ENCODE measurements at places on chromosomes 16 and 17. TPM values are rescaled to one million over a fixed set of nuclear protein-coding genes. Genes with fewer than 3 reads are reported as not detected.
A peak's percentile ranks its signal among the peaks of the same experiment; 100 is the strongest.

DNA sequence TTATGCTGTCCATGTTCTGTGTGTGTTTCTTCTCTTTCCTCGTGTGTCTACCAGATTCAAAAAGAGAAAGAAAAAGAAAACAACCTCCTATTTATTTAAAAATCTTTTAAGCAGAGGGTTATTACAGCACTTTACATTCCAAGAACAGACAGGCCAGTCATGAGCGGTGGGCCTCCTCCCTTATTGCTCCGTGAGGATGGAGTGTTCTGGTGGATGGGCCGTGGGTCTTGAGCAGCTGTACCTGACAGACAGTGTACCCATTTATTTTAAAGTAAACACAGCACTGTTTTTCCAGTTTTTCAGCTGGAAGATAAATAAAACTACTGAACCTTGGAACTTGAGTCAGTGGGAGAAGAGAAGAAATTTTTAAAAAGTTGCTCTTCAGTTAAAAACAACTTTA, 52.4 kb downstream of the WWP2 start:
- peaks cover 14% of the 10 kb centered on the region for H3K36me3 ChIP-seq
- DNase-seq, result no peak
- H3K27ac ChIP-seq, result no peak overlapping the region
- no peaks in the 10 kb centered on the region for H3K4me1 ChIP-seq

DNA sequence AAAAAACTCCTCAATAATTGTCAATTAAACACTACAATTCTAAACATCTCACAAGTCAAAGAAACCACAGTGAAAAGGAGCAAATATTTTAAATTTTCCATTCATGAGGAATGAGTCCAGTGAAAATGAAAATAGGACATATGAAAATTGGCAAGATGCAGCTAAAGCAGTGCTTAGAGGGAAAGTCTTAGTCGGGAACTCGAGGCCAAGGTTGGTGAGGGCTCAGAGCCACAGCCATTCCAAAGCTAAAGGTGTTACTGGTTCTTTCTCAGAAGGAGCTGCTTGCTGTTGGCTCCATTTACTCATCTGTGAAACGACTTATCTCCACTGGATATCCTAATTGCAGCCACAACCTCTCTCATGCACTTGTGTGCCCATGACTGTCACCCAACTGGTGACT, 6.5 kb downstream of the SLC38A8 start:
- peaks cover 3% of the 10 kb centered on the region for H3K27me3 ChIP-seq
- no peaks in the 10 kb centered on the region for H3K36me3 ChIP-seq
- no peak overlapping the region for H3K27ac ChIP-seq
- H3K4me1 ChIP-seq, result no peaks in the 10 kb centered on the region
- no peak for DNase-seq
- H3K4me3 ChIP-seq, result no peak overlapping the region

Gene KCNH6
- total RNA-seq, result not detected

DNA sequence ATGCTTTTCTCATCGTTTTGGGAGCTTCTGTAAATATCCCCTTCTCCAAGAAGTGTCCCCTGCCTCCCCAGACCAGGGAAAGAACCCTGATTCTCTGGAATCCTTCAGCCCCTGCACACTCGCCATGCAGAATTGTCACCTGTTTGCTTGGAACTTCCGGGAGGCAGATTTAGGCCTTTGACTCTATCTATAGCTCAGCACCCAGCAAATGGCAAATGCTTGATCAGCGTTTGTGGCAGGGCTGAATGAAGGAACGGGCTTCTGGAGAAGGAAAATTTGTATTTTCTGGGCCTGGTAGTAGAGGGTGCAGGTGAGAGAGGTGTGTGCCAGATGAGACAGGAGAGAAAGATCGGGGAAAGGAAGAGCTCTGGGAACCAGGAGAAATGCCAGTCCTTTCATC, 18.3 kb upstream of the CACNG4 start:
- no peaks in the 10 kb centered on the region for H3K36me3 ChIP-seq
- no peaks in the 10 kb centered on the region for H3K4me1 ChIP-seq
- H3K27me3 ChIP-seq, result peaks cover 50% of the 10 kb centered on the region
- DNase-seq, result no peak
- H3K27ac ChIP-seq, result no peak overlapping the region
- no peak overlapping the region for H3K4me3 ChIP-seq

- H3K4me1 ChIP-seq, result no peaks in the 10 kb centered on the region
- H3K4me3 ChIP-seq, result no peak overlapping the region
- H3K27me3 ChIP-seq, result no peaks in the 10 kb centered on the region
- DNase-seq, result no peak
- H3K27ac ChIP-seq, result peak overlapping the region; percentile 52
These were observed 13.7 kb downstream of the CAMKK1 start for GRCh38 chr17:3879186-3879585.

Gene ATP6V0C
- 117 TPM for total RNA-seq

GRCh38 chr17:76204277-76204676, 36.0 kb downstream of the RNF157 start:
- no peak for DNase-seq
- H3K4me3 ChIP-seq, result no peak overlapping the region
- H3K27ac ChIP-seq, result peak overlapping the region; percentile 34
- no peaks in the 10 kb centered on the region for H3K27me3 ChIP-seq

Gene SYNGR3
- total RNA-seq, result 26.3 TPM

- no peak for DNase-seq
- H3K27ac ChIP-seq, result no peak overlapping the region
- peaks cover 24% of the 10 kb centered on the region for H3K4me1 ChIP-seq
- H3K27me3 ChIP-seq, result no peaks in the 10 kb centered on the region
These were observed 2.7 kb downstream of the WWOX start for GRCh38 chr16:78102122-78102660.

DNA sequence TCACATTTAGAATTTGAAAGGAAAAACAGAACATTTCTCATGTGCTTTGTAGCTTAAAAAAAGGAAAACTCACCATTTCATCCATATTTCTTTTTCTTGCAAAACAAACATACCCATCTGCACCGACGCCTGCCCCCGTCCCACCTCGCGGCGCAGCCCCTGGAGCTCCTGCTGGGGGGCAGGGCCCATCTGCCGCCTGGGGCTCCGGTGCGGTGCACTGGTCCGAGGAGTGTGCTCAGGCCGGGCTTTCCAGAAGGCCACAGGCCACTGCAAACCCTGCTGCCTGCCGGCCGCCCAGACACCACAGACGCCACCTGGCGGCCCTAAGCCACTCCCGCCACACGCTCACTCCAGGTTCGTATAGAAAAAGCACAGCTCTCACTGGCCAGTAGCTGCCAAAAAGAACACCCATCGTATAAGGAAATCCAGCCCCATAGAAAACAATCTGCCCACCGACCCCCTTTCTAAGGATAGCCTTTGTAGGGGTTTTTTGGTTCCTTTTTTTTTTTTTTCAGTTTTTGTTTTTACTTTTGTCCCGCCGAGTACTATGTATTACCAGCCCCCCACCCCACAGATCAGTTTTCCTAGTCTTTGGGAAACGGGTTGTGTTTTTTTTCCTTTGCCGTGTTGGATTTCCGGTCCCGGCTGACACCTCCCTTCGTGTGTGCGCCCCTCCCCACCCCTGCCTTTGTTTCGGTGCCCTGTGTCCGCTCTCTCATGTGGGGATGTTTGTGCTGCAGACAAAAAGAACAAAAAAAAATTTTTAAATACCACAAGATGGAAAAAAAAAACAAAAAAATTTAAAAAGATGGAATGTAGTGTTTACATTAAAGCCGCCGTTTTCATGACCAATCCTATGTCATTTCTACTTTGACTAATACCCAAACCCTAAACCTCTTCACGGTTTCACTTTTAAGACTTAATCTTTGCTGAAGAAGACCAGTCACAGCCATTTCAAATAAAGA, 68.8 kb downstream of the AMFR start:
- no peaks in the 10 kb centered on the region for H3K36me3 ChIP-seq
- H3K27ac ChIP-seq, result peak overlapping the region; percentile 88
- DNase-seq, result peak; percentile 46
- peaks cover 38% of the 10 kb centered on the region for H3K4me1 ChIP-seq
- H3K27me3 ChIP-seq, result peaks cover 2% of the 10 kb centered on the region

- no peak for DNase-seq
- H3K4me1 ChIP-seq, result peaks cover 14% of the 10 kb centered on the region
- no peak overlapping the region for H3K27ac ChIP-seq
- no peak overlapping the region for H3K4me3 ChIP-seq
These were observed 27.1 kb downstream of the USP31 start for GRCh38 chr16:23122144-23122543.

Gene TCAP
- total RNA-seq, result 1.4 TPM

GRCh38 chr16:67176662-67177061, 6.3 kb downstream of the NOL3 start:
- peak overlapping the region; percentile 23 for H3K27ac ChIP-seq
- H3K4me3 ChIP-seq, result peak overlapping the region; percentile 49
- H3K36me3 ChIP-seq, result peaks cover 22% of the 10 kb centered on the region
- peaks cover 65% of the 10 kb centered on the region for H3K4me1 ChIP-seq
- H3K27me3 ChIP-seq, result no peaks in the 10 kb centered on the region

GRCh38 chr16:21592191-21592590, 7.2 kb upstream of the METTL9 start:
- no peak overlapping the region for H3K4me3 ChIP-seq
- peaks cover 4% of the 10 kb centered on the region for H3K4me1 ChIP-seq
- H3K36me3 ChIP-seq, result no peaks in the 10 kb centered on the region
- H3K27ac ChIP-seq, result no peak overlapping the region

- H3K36me3 ChIP-seq, result no peaks in the 10 kb centered on the region
- no peak overlapping the region for H3K4me3 ChIP-seq
- DNase-seq, result no peak
- H3K27ac ChIP-seq, result no peak overlapping the region
These were observed 51.8 kb upstream of the IL34 start for GRCh38 chr16:70594569-70594968.

Gene CYTH1
- 147 TPM for total RNA-seq

- H3K4me1 ChIP-seq, result peaks cover 49% of the 10 kb centered on the region
- H3K27me3 ChIP-seq, result no peaks in the 10 kb centered on the region
- no peak for DNase-seq
- peaks cover 29% of the 10 kb centered on the region for H3K36me3 ChIP-seq
These were observed 34.8 kb downstream of the COTL1 start for GRCh38 chr16:84582958-84583516.

DNA sequence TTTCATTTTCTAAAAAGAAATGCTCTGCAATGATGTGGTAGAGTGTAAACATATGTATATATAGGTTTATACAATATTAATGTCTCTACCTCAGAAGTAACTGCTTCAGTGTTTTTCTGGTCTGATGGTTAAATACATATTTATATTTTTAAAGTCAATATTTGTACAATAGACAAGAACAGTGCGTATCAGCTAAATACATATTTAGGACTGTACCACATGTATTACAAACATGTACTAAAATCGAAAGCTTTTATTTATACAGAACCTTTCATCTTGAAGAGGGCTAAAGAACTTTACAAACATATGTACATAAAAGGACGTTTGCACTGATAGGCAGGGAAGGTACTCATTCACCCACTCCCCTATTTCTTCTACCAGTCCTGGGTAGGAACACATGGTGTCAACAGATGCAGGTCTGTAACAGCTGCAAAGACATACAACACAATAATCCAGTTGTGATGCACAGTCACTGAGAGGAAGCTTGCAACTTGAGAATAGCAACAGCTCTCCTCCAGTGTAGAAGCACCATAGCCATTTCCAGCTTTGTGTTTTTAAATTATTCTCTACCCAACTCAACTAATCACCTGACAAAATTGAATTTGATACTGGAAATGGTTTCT, 206.9 kb upstream of the C17orf78 start:
- H3K4me1 ChIP-seq, result no peaks in the 10 kb centered on the region
- no peaks in the 10 kb centered on the region for H3K27me3 ChIP-seq
- peaks cover 2% of the 10 kb centered on the region for H3K36me3 ChIP-seq
- H3K4me3 ChIP-seq, result no peak overlapping the region
- H3K27ac ChIP-seq, result no peak overlapping the region
- DNase-seq, result no peak

GRCh38 chr17:13435230-13435629, 166.5 kb downstream of the HS3ST3A1 start:
- no peak overlapping the region for H3K27ac ChIP-seq
- H3K27me3 ChIP-seq, result no peaks in the 10 kb centered on the region
- no peaks in the 10 kb centered on the region for H3K4me1 ChIP-seq
- no peak for DNase-seq
- H3K36me3 ChIP-seq, result no peaks in the 10 kb centered on the region

Gene KCNJ18
- total RNA-seq, result not detected

Gene IRX3
- 1.1 TPM for total RNA-seq

DNA sequence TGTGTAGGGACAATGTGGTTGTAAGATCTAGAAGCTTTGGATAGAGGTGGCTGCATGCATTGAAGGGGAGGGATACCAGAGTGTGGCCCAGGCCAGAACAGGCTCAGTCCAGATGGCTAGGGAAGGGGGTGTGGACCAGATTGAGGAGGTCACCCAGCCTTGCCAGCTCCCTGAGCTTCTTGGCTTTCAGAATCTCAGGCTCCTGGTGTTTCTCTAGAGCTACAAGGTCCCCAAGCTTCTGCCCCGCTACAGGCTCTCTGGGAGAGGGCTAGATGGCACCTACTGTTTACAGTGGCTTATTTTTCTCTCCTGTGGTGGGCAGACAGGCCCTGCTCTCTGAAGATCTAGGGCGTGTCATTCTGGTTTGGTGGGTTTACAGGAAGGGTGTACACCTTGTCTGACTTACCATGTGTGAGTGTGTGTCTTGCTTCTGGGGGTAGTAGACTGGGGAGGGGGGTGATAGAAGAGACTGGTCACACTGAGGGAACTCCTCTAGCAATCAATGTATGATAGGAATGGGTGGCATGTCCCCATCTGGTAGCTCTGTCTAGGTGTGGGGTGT, 1.1 kb downstream of the RARA start:
- H3K36me3 ChIP-seq, result no peaks in the 10 kb centered on the region
- no peak for DNase-seq
- H3K4me1 ChIP-seq, result peaks cover 18% of the 10 kb centered on the region
- H3K4me3 ChIP-seq, result no peak overlapping the region
- no peaks in the 10 kb centered on the region for H3K27me3 ChIP-seq

- peak overlapping the region; percentile 58 for H3K27ac ChIP-seq
- H3K4me3 ChIP-seq, result no peak overlapping the region
These were observed 51.6 kb downstream of the IKZF3 start for GRCh38 chr17:39812466-39812865.

Gene CHST5
- not detected for total RNA-seq

GRCh38 chr17:27535178-27535928, 79.1 kb downstream of the KSR1 start:
- H3K27me3 ChIP-seq, result no peaks in the 10 kb centered on the region
- no peak for DNase-seq
- peaks cover 84% of the 10 kb centered on the region for H3K4me1 ChIP-seq
- peaks cover 3% of the 10 kb centered on the region for H3K36me3 ChIP-seq
- H3K27ac ChIP-seq, result no peak overlapping the region

DNA sequence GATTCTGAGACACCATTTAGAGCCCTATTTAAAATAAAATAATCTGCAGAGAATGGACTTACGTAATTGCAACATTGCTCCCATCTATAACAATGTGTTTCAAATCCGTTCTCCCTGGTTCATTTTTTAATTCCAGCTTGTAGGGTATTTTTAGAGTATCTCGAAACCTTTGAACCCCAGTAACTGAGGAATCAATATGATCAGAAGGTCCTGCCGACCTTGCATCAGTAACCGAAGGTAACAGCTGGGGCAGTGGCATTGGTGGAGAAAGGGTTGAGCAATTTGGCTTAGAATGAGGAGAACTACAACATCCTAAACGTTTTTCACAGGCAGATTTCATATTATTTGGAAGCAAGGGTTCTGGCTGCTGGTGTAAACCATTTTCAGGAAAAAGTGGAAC, 49.3 kb downstream of the N4BP1 start:
- H3K4me3 ChIP-seq, result no peak overlapping the region
- no peaks in the 10 kb centered on the region for H3K27me3 ChIP-seq
- H3K36me3 ChIP-seq, result peaks cover 40% of the 10 kb centered on the region
- DNase-seq, result no peak
- H3K27ac ChIP-seq, result peak overlapping the region; percentile 16
- peaks cover 85% of the 10 kb centered on the region for H3K4me1 ChIP-seq

Gene SEPTIN1
- 195 TPM for total RNA-seq

GRCh38 chr16:83733301-83733700, 74.5 kb upstream of the HSBP1 start:
- no peak overlapping the region for H3K27ac ChIP-seq
- H3K4me1 ChIP-seq, result no peaks in the 10 kb centered on the region
- H3K27me3 ChIP-seq, result no peaks in the 10 kb centered on the region
- DNase-seq, result no peak
- H3K4me3 ChIP-seq, result no peak overlapping the region

Data from activated T-helper 1 cell treated with anti-CD3 and anti-CD28 coated beads, Interleukin-12 subunit alpha, Interleukin-12 subunit beta, Interleukin-2, Interleukin-4 antibody, amounts not matched to agents 30 ng/mL and 10 ng/mL and 1 ng/mL, durations not matched to agents 14 hours and 24 hours and 36 hours (primary cell).